ENCODE measurements at places on chromosomes 6 and 20. TPM values are rescaled to one million over a fixed set of nuclear protein-coding genes. Genes with fewer than 3 reads are reported as not detected.

- no peaks in the 10 kb centered on the region for H3K27me3 ChIP-seq
- H3K27ac ChIP-seq, result no peak overlapping the region
- H3K36me3 ChIP-seq, result no peaks in the 10 kb centered on the region
These were observed 131.7 kb downstream of the DNAH8 start for GRCh38 chr6:38846844-38847243.

DNA sequence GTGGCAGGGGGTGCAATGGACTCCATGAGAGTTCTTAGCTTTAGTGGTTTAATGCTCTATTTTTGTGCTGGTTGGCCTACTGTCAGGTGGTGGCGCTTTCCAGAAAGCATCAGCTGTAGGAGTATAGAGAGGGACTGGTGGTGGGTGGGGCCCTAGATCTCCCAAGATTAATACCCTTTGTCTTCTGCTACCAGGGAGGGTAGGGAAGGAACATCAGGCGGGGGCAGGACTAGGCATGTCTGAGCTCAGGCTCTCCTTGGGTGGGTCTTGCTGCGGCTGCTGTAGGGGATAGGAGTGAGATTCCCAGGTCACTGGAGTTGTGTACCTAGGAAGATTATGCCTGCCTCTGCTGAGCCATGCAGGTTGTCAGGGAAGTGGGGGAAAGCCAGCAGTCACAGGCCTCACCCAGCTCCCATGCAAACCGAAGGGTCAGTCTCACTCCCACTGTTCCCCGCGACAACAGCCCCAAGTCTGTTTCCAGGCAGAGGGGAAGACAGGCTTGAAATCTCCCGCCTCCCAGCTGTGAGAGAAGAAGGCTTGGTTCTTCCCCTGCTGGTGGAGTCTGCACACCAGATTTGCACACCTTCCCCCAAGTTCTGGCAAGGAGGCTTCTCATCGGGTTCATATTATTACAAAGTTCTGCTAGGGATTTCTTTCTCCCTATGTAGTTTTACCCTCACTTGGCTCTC, 46.7 kb upstream of the PKIB start:
- DNase-seq, result no peak
- no peaks in the 10 kb centered on the region for H3K36me3 ChIP-seq
- H3K4me3 ChIP-seq, result no peak overlapping the region
- H3K4me1 ChIP-seq, result no peaks in the 10 kb centered on the region
- no peaks in the 10 kb centered on the region for H3K27me3 ChIP-seq

- DNase-seq, result peak; percentile 69
- H3K4me1 ChIP-seq, result no peaks in the 10 kb centered on the region
- H3K36me3 ChIP-seq, result no peaks in the 10 kb centered on the region
These were observed 14.9 kb upstream of the FAM210B start for GRCh38 chr20:56343861-56344381.

DNA sequence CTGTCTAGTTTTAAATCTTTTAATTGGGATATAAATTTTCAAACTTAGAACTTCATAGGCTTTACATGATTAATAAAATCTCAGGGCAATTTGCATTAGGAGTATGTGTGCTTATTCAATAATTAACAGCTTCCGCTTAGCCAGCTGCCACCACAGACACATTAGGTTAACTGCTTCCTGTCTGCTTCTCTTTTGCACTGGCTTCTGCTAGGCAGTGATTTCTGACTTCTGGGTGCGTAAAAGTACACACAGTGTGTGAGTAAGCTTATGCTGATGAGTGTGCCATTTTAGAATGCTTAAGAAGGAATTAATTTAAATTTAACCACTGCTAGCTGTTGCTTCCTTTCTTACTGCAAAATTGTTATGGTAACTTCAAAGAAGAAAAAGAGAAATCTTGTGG, 73.9 kb downstream of the F13A1 start:
- no peak overlapping the region for H3K4me3 ChIP-seq
- peak; percentile 51 for DNase-seq
- no peaks in the 10 kb centered on the region for H3K36me3 ChIP-seq
- peaks cover 4% of the 10 kb centered on the region for H3K4me1 ChIP-seq

DNA sequence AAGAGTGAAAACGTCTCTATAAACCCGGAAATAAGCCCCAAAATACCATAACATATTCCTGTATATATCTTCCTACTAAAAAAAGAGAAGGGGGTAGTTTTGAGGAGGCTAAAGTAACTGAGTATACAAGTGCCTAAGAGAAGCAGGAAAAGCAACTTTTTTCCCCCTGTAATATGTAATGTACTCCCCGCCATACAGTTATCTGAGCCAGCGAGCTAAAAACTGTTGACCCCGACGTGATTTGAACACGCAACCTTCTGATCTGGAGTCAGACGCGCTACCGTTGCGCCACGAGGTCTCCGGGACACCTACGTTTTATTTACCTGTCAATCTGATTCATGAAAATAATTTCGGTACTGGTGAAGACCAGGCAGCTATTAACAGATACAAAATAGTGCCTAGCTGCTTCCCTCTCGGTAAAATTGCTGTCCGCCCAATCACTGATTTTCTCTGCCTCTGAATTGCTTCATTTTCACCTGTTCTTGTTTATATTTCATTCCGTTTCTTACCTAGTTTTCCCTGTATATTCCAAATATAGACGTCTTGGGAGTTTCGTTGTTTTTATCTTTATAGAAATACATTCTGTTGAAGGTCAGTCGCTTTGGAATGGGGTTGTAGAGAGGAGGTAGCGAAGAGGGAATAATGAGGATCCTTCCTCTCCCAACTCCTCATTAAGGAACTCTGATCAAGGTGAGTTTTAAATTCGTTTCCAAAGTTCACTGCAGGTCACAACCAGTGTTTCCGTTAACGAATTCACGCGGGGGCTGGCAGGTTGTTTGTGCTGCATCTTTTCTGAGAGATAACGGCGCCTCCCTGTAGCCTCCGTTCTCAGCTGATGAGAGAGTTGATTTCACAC, 33.6 kb upstream of the BTN3A2 start:
- peaks cover 57% of the 10 kb centered on the region for H3K27me3 ChIP-seq
- H3K4me3 ChIP-seq, result no peak overlapping the region
- DNase-seq, result peak; percentile 66

DNA sequence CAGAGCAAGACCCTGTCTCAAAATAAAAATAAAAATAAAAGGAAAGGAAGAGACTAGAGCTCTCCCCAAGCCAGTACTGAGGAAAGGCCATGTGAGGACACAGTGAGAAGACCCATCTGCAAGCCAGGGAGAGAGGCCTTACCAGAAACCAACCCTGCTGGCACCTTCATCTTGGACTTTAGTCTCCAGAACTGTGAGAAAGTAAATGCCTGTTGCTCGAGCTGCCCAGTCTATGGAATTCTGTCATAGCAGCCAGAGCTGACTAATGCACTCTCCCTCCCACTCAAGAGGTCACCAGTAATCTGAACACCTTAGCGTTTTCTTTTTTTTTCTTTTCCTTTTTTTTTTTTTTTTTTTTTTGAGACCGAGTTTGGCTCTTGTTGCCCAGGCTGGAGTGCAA, 7.3 kb upstream of the PRPH2 start:
- H3K27ac ChIP-seq, result no peak overlapping the region
- H3K4me3 ChIP-seq, result no peak overlapping the region
- DNase-seq, result no peak
- H3K27me3 ChIP-seq, result no peaks in the 10 kb centered on the region
- no peaks in the 10 kb centered on the region for H3K4me1 ChIP-seq
- no peaks in the 10 kb centered on the region for H3K36me3 ChIP-seq

GRCh38 chr6:55994531-55994930, 119.1 kb upstream of the BMP5 start:
- no peaks in the 10 kb centered on the region for H3K4me1 ChIP-seq
- no peak for DNase-seq
- no peak overlapping the region for H3K27ac ChIP-seq
- no peaks in the 10 kb centered on the region for H3K27me3 ChIP-seq
- no peaks in the 10 kb centered on the region for H3K36me3 ChIP-seq
- H3K4me3 ChIP-seq, result no peak overlapping the region

MACROD2 gene
- polyA plus RNA-seq, result 3.0 TPM

FAM209B gene
- not detected for polyA plus RNA-seq

TLDC2 gene
- 8.5 TPM for polyA plus RNA-seq

PPP1R3G gene
- 0.49 TPM for polyA plus RNA-seq

PI3 gene
- not detected for polyA plus RNA-seq

ARMC2 gene
- 1.9 TPM for polyA plus RNA-seq

CPXM1 gene
- 7.1 TPM for polyA plus RNA-seq

HSPA1L gene
- 2.3 TPM for polyA plus RNA-seq

Data from kidney (tissue), 22 donors.